ENCODE measurements at places on chromosomes 1 and 21.

DNA sequence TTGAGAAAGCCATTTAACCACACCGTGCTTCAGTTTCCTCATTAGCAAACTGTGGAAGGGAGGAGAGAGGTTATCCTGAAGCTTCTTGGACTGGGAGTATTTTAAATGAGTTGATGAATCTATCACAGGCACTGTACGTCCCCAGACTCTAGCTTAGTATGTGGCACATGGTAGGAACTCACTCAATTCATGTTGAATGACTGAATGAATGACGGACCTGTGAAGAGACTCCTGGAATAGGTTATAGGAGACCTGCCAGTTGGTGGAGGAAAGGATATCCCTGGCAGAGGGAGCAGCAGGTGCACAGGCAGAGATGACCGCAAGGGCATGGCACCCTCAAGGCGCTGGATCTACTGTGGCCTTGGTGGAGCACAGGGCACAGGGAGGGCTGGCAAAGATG is 118.5 kb downstream of the HMGB4 start:
- no peak for DNase-seq

GRCh38 chr1:151187205-151187604 is 2.8 kb downstream of the VPS72 start:
- peak; percentile 58 for DNase-seq

DNA sequence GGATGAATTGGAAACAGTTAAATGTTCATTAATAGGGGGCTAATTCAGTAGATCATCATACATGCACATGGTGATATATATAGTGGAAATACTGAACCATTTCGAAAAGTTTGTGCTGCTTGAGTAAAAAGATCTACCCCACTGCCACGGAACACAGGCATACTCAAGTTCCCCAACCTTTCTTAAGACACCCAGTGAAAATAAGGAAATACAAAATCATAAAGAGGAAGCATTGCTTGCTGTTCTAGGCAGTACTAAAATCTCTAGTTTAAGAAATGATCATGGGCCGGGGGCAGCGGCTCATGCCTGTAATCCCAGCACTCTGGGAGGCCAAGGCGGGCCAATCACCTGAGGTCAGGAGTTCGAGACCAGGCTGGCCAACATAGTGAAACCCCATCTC is 37.6 kb upstream of the KIRREL1 start:
- no peak for DNase-seq

GRCh38 chr1:156140879-156141707 is 12.3 kb upstream of the SEMA4A start:
- DNase-seq: peak; percentile 70

- DNase-seq: no peak
Observed at GRCh38 chr1:8903410-8903809, 24.9 kb upstream of the ENO1 start.

DNA sequence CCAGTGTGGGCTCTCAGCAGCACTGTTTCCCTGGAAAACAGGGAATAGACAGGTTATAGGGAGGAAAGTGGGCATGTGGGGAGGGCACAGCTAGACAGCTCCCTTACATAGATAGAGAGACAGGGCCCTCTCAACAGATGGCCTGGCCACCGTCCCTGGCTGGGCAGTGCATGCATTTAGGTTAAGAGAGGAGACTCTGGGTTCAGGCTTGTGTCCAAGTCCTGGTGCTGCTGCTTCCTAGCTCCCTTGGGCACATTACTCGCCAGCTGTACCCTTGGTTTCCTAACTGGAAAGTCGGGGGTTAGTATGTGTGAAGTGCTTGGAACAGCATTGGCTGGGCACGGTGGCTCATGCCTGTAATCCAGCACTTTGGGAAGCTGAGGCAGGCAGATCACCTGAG is 9.1 kb downstream of the PLOD1 start:
- no peak for DNase-seq

- no peak for DNase-seq
Observed at GRCh38 chr1:202702088-202702487, 8.2 kb downstream of the SYT2 start.
